ENCODE measurements at places on chromosomes 3 and 15.
A peak's percentile ranks its signal among the peaks of the same experiment; 100 is the strongest.

DNA sequence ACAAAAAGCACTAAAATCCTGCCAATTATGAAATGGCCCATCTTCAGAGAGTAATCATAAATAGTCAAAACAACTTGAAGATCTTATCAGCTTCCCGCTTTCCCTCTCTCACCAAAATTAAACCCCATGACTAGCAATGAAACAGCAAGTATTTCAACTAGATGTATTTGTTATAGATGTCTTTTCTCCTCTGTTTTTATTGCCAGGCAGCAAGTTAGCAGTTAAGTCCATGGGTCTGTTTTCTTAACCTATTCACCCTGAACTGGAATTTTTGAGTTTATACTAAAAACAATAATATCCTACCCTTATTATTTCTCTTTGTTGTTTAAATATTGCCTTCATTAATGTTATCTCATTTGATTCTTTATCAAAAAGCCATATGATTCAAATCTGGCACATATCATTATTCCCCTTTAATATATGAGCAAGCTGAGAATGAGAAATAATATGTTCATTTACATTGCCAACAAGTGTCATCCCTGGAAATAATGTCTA lies 23.3 kb downstream of the AQP9 start:
- DNase-seq = no peak

GRCh38 chr3:14290631-14291385 lies 111.6 kb upstream of the SLC6A6 start:
- no peak for DNase-seq

DNA sequence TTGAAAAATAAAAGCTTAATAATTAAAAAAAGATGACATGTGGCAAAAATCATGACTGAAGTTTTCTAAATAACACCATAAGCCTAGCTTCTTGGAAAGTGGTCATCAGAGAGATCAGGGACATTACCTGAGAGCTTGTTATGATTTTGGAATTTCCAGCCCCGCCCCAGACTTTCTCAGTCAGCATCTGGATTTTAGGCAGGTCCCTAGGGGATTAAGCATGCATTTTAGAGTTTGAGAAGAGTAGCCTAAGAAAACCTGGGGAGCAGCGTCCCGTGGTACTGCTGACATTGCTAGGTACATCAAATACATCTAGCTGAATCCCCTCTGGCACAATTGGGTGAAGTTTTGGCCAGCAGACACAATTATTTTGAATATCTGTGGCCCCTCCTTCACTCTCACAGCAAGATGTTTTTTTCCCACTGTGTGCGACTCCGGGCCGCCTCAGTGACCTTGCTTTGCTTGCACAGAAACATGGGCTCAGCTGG lies 58.7 kb upstream of the MEF2A start:
- no peak for DNase-seq

- DNase-seq = peak; percentile 33
These were observed 7.4 kb downstream of the EAF1 start for GRCh38 chr3:15434756-15435155.

- DNase-seq = no peak
These were observed 200.0 kb upstream of the DNAJC19 start for GRCh38 chr3:181189556-181189955.

DNA sequence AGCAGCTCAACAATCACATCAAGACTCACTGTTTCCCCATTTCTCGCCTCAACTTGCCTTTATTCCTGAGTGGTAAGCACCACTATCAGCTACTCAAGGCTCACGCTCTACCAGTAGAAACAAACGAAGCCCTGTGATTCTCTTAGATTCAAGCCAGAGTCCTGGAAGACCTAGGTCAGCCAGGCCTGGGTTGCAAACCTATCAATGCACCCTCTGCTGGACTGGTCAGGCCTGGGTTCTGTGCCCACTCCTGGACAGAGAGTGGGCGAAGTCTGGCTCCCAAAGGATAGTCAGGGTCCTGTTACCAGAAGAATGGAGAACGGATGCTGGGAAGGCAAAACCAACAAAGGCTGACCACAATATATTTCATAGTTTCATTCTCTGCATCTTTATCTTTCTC lies 308.4 kb downstream of the SHQ1 start:
- DNase-seq = no peak

DNA sequence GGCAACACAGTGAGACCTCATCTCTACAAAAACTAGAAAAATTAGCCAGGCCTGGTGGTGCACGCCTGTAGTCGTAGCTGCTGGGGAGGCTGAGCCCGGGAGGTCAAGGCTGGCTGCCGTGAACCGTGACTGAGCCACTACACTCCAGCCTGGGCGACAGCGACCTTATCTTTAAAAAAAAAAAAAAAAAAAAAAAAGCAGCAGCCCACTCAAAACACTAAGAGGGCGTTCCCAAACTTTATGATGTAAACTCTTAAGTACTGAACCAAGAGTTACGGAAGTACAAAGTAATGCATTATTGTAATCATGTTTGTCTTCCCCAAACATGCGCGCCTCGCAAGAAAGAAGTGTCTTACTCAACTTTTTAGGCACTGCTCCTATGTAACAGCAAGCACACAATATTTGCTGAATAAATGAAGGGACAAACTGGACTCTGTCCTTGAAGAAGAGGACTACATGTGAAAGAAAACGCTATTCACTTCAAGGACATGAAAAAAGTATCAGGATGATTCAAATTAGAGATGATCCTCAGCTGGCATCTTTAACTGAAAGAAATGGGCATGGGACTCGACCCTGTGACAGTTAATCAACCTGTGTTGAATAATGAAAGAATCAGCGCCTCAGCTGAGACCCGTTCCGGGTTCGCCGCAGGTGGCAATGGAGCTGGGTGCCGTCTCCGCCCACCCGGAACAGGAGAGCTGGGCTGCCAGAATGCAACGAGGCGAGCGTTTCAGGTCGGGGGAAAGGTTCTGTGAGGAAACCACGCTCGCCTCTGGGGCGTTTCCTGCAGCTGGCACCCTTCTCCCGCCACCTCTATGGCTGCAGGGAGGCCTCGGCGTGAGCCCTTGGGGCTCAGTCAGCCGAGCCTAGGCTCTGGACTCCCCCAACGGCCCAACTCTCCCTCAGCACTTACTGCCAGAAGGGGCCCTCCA lies 718 bp downstream of the SPG11 start:
- DNase-seq = peak; percentile 6

- DNase-seq = no peak
These were observed 144.3 kb downstream of the ERC2 start for GRCh38 chr3:56323986-56324420.

DNA sequence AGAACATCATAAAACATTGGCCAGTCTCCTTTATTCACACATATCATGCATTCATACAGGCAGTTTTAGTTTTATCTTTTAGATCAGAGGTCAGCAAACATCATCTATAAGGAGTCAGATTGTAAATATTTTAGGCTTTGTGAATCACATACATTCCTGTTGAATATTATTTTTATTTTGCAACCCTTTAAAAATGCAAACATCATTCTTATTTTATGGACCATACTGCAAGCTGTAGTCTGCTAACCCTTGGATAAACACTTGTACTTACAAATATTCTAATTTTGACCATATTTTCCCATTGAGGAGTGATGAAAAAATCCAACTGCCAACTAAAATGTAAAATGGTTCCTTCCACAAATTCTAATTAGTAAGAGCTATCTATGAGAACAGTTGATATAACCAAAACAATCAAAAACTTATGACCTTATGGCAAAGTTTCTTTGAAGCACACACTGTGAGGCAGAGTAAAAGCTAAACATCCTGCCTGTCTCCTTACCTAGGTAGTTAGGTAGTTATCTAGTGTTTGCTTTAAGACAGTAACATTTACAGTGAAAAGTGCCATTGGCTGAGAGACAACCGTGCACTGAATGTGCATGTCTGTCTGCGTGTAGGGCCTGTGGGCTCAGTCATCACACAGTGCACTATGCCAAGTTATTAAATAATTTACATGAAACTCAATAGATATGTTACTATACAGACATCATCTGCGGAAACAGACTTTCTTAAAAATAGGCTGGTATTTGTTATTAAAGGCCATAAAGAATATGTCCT lies 57.7 kb downstream of the PIK3R4 start:
- no peak for DNase-seq

GRCh38 chr3:78985981-78986380 lies 781.8 kb downstream of the ROBO1 start:
- DNase-seq = no peak

DNA sequence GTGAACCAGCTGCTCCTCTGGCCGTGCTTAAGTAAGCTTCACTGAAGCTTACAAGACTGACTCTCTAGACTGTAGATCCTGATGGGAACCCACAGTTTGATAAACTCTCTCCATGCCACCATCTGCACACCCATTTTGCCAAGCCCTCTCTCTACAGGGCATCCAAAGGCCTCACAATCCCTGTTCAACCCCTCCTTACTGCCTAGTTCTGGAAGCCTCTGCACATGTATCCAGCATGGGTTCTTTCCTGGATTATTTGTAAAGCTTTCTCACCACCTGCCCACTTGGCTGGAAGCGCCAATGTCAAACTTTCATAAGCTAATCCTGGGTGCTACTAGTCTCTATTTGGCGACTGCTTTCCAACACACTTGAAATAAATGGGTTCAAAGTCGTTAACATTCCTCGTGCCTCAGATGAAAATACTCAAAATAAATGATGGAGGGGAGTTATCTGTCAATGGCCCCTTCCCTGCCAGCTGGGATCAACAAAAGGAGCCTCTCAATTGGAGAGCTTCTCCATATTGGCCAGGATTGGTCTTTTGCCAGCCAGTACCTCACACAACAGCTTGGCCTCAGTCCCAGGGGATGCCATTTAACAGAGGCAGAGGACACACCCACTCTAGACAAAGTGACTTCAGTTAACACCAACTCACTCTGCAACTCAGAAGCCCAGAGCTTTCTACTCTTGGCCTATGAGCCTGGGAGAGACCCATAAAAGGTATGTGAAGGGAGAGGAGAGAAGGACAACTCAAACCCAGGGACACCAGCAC lies 48.1 kb downstream of the SH3BP5 start:
- no peak for DNase-seq

DNA sequence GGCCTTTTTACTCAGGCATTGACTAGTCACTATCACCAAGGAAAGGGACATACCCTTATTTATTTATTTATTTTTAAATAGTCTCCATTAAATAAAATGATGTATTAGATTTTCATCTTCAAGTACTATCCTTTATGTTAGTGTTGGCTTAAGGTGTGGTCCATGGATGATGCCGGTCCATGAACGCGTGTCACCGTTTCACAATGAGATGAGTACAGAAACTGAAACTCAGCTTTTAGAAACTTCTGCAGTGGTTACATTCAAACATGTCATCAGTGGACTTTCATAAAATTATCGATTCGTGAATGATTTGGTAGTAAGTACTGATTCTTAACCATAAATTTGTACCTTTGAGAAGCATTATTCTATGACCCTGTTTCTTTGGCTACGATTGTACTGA lies 166.6 kb downstream of the SATB1 start:
- DNase-seq = no peak

GRCh38 chr3:188888321-188889053 lies 283.3 kb upstream of the TPRG1 start:
- no peak for DNase-seq

- no peak for DNase-seq
These were observed 237.3 kb downstream of the CNTN6 start for GRCh38 chr3:1330107-1330506.

- DNase-seq = no peak
These were observed 18.2 kb upstream of the ACOX2 start for GRCh38 chr3:58555203-58555602.

- no peak for DNase-seq
These were observed 16.3 kb upstream of the DOCK3 start for GRCh38 chr3:50658416-50658815.

DNA sequence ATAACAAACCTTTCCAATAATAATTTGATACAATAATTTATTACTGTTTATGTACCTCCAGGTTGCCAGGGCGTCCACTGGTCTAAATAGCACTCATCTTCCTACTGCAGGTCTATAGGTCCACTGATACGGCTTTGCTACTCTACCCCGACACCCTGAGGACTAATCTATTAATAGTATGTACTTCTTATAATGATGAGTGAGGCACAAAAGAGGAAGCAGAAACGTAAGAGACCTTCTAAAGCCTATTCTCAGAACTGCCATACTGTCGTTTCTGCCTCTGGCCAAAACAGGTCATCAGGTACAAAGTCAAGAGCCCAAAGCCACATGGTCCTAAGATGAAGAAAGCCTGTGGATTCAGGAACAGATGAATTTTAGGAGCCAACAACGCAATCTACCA lies 163.2 kb upstream of the GRM7 start:
- DNase-seq = no peak

- DNase-seq = no peak
These were observed 67.9 kb downstream of the IGSF11 start for GRCh38 chr3:118966700-118967099.

GRCh38 chr15:75902129-75902557 lies 1.5 kb upstream of the FBXO22 start:
- peak; percentile 81 for DNase-seq

GRCh38 chr3:153783106-153783505 lies 338.1 kb upstream of the ARHGEF26 start:
- DNase-seq = no peak

DNA sequence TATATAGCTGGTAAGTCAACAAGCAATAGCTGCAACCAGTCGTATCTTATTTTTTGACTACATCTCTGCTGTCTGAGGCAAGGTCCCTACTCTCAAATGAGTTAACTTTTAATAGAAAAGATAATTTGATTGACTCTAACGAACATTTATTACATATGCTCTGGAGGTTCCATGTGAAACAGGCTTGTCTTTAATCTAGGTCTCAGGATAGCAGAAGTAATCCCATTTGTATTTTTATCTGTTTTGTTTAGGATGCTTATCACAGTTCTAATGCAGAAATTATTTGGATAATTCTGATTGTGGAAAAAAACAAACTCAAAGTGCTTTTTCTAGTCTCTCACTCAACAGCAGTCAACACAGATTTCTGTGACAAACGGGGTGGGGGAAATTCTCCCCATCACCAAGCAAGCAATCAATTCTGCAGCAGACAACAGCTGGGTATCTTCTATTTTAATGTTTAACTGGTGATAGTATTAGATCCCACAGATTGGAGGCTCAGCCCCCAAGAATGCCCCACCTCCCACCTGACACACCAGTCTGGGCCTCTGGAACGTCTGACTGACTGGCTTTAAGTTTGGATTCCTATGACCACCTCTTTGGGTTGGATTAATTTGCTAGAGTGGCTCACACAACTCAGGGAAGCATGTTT lies 58.8 kb downstream of the ITPR1 start:
- DNase-seq = no peak

DNA sequence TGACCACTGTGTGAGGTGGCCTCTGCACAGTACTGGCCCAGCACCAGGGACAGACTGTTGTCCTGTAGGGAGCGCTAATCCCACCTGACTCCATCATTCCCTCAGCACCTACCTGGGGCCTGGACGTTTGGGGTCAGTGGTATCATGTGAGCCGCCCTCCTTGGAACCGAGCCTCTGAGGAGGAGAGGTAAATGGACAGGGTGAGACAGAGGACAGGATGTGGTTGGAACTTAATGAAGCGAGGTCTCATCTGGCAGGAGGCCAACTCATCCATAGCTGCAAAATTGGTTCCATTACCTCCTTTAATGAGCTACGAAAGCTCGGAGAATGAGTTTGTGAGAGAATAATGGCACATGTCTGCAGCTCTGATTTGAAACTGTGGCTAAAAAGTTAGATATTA lies 13.9 kb downstream of the MAPKAPK3 start:
- DNase-seq = no peak

DNA sequence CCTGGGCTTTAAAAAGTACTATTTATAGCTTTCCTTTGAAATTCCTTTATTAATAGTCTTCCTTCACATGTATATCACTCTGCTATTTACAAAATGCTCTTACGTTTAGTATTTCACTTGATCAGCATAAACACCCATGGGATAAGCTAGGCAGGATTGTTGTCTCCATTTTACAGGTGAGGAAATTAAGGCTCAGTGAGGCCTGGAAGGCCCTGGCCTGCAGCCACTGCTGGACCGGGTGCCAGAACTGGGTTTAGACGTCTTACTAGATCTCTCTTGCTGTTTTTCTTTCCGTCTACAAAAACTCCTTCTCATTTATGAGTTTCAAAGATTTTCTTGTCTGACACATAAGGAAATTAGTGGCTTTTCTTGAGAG lies 236.4 kb downstream of the LPP start:
- no peak for DNase-seq

Data from Kasumi-1 (cell line).